Activated T-helper 2 cell treated with anti-CD3 and anti-CD28 coated beads, Interferon-gamma antibody, Interleukin-2, Interleukin-4, amounts not matched to agents 10 μg/mL and 5 μg/mL and 100 μg/mL, durations not matched to agents 14 hours and 24 hours and 36 hours (primary cell): ENCODE measurements at places on chromosomes 6 and 20.

DNA sequence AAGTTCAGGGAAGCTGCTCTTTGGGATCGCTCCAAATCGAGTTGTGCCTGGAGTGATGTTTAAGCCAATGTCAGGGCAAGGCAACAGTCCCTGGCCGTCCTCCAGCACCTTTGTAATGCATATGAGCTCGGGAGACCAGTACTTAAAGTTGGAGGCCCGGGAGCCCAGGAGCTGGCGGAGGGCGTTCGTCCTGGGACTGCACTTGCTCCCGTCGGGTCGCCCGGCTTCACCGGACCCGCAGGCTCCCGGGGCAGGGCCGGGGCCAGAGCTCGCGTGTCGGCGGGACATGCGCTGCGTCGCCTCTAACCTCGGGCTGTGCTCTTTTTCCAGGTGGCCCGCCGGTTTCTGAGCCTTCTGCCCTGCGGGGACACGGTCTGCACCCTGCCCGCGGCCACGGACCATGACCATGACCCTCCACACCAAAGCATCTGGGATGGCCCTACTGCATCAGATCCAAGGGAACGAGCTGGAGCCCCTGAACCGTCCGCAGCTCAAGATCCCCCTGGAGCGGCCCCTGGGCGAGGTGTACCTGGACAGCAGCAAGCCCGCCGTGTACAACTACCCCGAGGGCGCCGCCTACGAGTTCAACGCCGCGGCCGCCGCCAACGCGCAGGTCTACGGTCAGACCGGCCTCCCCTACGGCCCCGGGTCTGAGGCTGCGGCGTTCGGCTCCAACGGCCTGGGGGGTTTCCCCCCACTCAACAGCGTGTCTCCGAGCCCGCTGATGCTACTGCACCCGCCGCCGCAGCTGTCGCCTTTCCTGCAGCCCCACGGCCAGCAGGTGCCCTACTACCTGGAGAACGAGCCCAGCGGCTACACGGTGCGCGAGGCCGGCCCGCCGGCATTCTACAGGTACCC is at the start of gene ESR1:
Gene ESR1 (plus strand): TSS at position 170 of the 858 bp plus-strand sequence. CDS start 231 bp downstream, at position 401.
- H3K4me3 ChIP-seq = peak within 1 kb of the TSS; percentile 24
- peaks cover 6% of the 10 kb centered on the region for H3K4me1 ChIP-seq
- no peak for DNase-seq

DNA sequence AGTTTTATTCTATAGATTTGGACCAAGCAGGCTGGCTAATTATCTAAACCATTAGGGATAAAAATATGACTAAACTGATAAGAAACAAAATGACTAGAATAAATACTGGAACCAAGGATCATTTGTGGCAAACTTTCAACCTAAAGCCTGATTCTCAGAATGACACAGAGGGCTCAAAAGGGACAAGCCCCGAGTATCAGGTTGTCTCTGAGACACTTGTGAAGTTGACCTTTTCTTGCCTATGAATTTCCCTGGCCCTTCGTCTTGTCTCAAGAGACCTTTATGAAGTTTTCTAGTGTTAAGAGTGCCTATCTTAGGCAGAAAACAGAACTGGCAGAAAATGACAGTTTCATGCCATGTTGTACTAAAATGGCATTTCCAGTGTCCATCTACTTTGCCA is 68.3 kb downstream of the IMPG1 start:
- no peaks in the 10 kb centered on the region for H3K27me3 ChIP-seq
- H3K36me3 ChIP-seq = no peaks in the 10 kb centered on the region
- no peak overlapping the region for H3K4me3 ChIP-seq
- DNase-seq = no peak
- no peak overlapping the region for H3K27ac ChIP-seq

GRCh38 chr6:119237177-119237715 is 112.3 kb downstream of the MAN1A1 start:
- no peak overlapping the region for H3K27ac ChIP-seq

GRCh38 chr6:12661432-12662089 is 55.0 kb upstream of the PHACTR1 start:
- H3K36me3 ChIP-seq = no peaks in the 10 kb centered on the region

DNA sequence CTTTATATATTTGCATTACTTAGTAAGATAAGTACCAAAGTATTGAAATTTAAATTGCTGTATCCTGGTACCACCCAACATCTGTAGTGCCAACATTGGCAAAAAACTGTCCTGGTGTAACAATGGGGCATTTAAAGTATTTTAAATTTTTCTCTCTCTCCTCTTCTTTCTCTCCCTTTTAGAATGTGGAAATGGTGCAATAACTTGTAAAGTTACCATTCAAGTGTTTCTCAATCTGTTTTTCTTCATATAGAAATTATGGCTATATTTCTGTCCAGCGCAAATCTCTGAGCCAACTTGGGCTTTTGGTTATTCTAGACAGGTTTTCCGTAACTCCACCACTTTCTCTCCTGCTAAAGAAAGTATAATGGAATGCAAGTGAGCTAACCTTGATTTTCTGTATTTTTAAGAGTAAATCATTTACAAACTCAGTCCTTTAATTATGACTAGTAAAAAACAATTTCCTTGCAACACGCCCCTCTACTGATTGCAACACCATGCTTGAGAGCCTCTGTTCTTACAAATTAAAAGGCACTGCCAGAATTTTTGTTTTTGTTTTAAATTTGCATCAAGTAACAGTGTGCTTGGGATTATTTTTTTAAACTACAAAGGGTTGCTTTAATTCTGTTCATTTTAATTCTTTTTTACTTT is 324.2 kb upstream of the CITED2 start:
- H3K36me3 ChIP-seq = no peaks in the 10 kb centered on the region
- no peak overlapping the region for H3K27ac ChIP-seq
- peaks cover 5% of the 10 kb centered on the region for H3K27me3 ChIP-seq
- no peak overlapping the region for H3K4me3 ChIP-seq
- H3K4me1 ChIP-seq = no peaks in the 10 kb centered on the region

- no peak for DNase-seq
- no peak overlapping the region for H3K4me3 ChIP-seq
- H3K27ac ChIP-seq = no peak overlapping the region
- peaks cover 5% of the 10 kb centered on the region for H3K4me1 ChIP-seq
- H3K36me3 ChIP-seq = no peaks in the 10 kb centered on the region
Observed at GRCh38 chr20:44537993-44538392, 16.1 kb upstream of the SERINC3 start.

DNA sequence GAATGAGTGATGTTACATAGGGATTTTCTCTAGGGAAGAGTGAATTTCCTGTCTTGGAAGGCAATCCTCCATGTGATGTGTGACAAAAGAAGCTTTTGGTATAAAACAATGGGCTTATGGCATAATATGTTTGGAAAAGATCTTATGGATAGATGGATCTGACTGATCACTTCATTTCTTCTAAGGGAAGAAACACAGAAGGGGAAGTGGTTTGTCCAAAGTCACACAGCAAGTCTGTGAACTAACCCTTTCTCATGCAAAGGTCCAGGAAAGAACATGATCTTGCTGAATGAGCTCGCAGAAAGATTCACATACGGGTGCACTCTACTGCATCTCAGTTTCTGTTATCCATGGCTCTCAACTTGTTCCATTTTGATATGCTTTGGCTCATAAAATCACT is 575.9 kb upstream of the JAG1 start:
- H3K27ac ChIP-seq = no peak overlapping the region
- no peak overlapping the region for H3K4me3 ChIP-seq
- no peaks in the 10 kb centered on the region for H3K4me1 ChIP-seq
- no peaks in the 10 kb centered on the region for H3K27me3 ChIP-seq
- H3K36me3 ChIP-seq = no peaks in the 10 kb centered on the region
- DNase-seq = no peak

DNA sequence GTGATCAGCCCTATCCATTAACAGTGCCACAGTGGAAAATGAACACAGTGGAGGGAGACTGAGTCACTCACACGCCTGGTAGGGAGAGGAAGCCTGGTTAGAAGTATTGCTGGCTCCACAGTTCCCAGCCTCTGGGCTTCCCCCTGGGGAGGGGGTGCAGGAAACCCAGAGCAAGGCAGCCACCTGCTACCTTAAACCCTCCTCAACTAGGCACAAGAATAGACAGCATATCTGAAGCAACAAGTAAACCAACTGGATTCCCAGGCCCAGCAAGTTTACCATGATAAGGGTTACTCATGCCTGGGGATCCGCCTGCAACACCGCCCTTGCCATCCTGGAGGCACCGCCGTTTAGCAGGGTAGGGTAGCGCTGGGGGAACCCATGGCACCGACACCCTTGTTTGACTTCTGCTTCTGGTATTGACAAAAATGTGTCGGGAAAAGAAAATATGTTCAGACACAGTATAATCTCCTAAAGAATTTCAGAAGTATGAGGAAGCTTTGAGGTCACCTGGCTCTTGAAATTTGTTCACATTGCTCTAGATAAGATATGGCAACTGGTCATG is 38.3 kb downstream of the SLC22A23 start:
- no peak for DNase-seq
- H3K36me3 ChIP-seq = no peaks in the 10 kb centered on the region
- H3K27me3 ChIP-seq = peaks cover 21% of the 10 kb centered on the region
- H3K4me1 ChIP-seq = peaks cover 5% of the 10 kb centered on the region
- H3K27ac ChIP-seq = no peak overlapping the region
- H3K4me3 ChIP-seq = no peak overlapping the region

GRCh38 chr6:75124983-75125382 is 80.9 kb downstream of the COL12A1 start:
- H3K27ac ChIP-seq = no peak overlapping the region
- DNase-seq = no peak
- no peaks in the 10 kb centered on the region for H3K36me3 ChIP-seq
- H3K4me3 ChIP-seq = no peak overlapping the region

DNA sequence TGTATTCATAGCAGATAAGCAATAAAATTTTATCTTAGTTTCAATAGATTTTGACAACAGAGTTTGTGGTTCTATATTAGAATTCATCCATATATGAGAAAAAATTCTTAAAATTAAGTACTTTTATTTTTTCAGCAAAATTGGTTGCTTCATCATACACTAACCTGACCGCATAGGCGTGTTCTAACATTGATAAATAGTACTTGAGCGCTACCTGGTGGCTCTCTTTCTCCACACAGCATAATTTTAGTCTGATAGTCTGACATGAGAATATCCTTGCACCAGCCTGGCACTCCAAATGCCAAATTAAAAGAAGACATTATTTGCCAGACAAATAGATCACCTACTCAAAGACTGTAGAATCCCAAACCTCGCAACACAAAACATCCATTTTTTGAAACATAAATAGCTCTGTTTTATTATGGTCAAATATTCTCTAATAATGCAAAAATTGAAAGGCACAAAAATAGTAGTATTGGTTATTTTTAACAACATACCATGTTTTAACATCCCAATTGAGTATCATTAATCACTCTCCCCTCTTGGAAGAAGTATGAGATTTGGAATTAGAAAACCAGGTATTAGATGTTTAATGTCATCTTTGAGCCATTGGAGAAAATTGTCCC is 33.0 kb upstream of the FILIP1 start:
- peak; percentile 28 for DNase-seq
- no peak overlapping the region for H3K27ac ChIP-seq
- no peaks in the 10 kb centered on the region for H3K36me3 ChIP-seq
- H3K4me1 ChIP-seq = no peaks in the 10 kb centered on the region
- H3K4me3 ChIP-seq = no peak overlapping the region
- H3K27me3 ChIP-seq = peaks cover 37% of the 10 kb centered on the region

DNA sequence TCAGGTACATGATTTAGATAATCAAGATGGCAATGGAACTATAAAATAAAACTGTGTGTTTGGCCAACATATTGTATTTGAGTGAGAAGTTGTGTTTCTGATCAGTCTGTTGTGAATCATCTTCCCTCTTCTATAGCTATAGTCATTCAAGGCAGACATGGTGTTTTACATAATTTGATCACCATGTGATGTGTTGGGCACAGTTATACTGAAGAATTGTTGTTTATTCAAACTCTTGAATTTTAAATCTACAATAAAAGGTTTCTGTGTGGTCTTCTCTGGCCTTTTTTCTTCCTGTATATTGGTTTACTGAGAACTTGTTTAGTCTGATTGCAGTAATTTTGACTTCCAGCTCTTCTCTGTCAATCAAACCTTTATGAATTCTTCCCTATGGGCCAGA is 4.4 kb downstream of the RNF182 start:
- peaks cover 63% of the 10 kb centered on the region for H3K27me3 ChIP-seq
- H3K4me3 ChIP-seq = no peak overlapping the region
- no peak overlapping the region for H3K27ac ChIP-seq
- peaks cover 8% of the 10 kb centered on the region for H3K4me1 ChIP-seq
- DNase-seq = no peak

DNA sequence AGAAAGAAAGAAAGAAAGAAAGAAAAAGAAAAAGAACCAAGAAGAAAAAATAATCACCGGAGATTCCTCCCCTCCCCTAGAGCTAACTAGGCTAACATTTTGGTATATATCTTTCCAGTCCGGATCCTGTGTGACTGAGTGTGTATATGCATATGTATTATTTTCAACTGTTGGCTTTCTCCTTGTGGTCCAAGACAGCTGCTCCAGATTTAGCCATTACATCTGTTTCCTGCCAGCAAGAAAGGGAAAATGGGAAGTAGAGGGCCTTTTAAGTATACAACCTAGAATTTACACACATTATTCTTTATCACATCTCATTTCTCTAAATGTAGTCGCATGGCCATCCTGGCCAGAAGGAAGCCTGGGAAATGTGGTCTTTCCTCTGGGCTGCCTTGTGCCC is 15.2 kb downstream of the SLC52A3 start:
- H3K27me3 ChIP-seq = no peaks in the 10 kb centered on the region
- H3K27ac ChIP-seq = no peak overlapping the region
- no peaks in the 10 kb centered on the region for H3K4me1 ChIP-seq

- H3K27me3 ChIP-seq = peaks cover 13% of the 10 kb centered on the region
- H3K27ac ChIP-seq = no peak overlapping the region
- no peak overlapping the region for H3K4me3 ChIP-seq
- peaks cover 3% of the 10 kb centered on the region for H3K4me1 ChIP-seq
- no peaks in the 10 kb centered on the region for H3K36me3 ChIP-seq
Observed at GRCh38 chr6:143969077-143969476, 39.0 kb downstream of the PLAGL1 start.

GRCh38 chr6:87914637-87915395 is 132.8 kb upstream of the SPACA1 start:
- peaks cover 5% of the 10 kb centered on the region for H3K36me3 ChIP-seq
- peak; percentile 23 for DNase-seq
- H3K4me3 ChIP-seq = no peak overlapping the region
- no peak overlapping the region for H3K27ac ChIP-seq

DNA sequence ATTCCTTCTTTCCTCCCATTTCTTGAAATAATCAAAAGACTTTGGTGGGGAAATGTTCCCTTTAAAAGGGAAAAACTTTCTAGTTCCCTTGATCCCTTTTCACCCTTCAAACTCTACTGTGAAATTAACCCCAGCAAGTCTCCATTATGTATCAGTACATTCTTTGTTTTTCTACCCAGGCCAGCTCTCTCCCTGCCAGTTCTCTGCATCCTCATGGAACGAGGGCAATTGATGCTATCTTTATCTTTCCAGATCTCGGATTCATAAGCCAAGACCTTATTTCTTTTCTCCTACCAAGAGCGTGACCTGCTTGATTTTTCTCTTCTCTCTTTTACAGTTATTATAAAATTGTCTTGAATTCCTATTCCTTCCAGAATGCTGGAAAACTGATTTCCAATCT is 75.8 kb downstream of the ADGRB3 start:
- no peak overlapping the region for H3K4me3 ChIP-seq
- no peaks in the 10 kb centered on the region for H3K36me3 ChIP-seq
- no peaks in the 10 kb centered on the region for H3K4me1 ChIP-seq
- H3K27me3 ChIP-seq = no peaks in the 10 kb centered on the region
- no peak for DNase-seq

GRCh38 chr20:53621482-53622246 is 28.0 kb upstream of the ZNF217 start:
- peak overlapping the region; percentile 95 for H3K27ac ChIP-seq
- no peaks in the 10 kb centered on the region for H3K27me3 ChIP-seq
- no peak overlapping the region for H3K4me3 ChIP-seq
- no peaks in the 10 kb centered on the region for H3K36me3 ChIP-seq

GRCh38 chr6:155955038-155955437 is 499.4 kb upstream of the NOX3 start:
- no peaks in the 10 kb centered on the region for H3K27me3 ChIP-seq
- no peak overlapping the region for H3K27ac ChIP-seq
- DNase-seq = no peak
- H3K4me3 ChIP-seq = no peak overlapping the region
- H3K36me3 ChIP-seq = no peaks in the 10 kb centered on the region
